NT2/D1 (cell line): ENCODE measurements at places on chromosomes 16 and 17.

GRCh38 chr17:29588562-29589411 is 661 bp downstream of the GIT1 start:
- no peak for DNase-seq

DNA sequence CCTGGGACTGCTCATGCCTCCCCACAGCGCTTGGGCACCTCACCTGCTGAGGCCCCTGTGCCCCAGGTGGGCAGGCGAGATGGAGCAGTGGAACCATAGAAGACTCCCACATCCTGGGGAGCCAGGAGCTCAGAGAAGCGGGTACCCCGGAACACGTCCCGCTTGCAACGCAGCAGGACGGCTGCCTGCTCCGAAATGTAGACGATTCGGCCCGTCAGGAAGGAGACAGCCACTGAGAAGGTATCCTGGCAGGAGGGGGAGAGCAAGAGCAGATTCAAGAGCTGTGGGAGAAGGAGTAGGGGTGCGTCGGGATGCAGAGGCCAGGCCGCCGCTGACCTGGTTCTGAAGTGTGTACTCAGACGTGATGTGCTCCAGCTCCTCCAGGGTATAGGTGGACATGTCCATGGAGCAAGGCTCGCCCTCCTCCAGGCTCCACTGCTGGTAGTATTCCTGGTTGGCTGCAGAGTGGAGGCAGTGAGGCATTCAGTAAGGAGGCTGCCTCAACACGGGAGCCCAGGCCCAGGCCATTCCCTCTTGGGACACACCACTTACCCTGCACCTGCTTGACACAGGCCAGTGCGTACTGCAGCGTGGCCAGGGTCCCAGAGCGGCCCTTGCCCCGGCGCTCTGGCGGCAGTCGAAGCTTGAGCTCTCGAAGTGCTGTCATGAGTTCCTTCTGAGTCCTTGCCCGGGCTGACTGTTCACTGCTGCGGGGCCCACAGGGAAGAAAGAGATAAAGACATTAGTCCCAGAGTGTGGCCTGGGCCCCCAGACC is 2.6 kb downstream of the PER1 start:
- no peak for DNase-seq

DNA sequence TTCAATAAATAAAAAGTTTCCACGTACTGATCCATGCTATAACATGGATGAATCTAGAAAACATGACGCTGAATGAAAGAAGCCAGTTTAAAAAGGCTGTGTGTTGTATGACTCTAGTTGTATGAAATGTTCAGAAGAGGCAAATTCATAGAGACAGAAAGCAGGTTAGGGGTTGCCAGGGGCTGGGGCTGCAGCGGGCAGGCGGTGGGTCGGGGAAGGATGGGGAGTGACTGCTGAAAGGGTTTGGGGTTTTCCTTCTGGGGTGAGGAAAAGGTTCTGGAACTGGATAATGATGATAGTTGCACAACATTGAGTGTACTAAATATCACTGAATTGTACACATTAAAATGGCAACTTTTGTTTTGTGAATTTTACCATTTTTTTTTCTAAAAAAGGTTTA is 36.3 kb downstream of the NOL11 start:
- no peak for DNase-seq

DNA sequence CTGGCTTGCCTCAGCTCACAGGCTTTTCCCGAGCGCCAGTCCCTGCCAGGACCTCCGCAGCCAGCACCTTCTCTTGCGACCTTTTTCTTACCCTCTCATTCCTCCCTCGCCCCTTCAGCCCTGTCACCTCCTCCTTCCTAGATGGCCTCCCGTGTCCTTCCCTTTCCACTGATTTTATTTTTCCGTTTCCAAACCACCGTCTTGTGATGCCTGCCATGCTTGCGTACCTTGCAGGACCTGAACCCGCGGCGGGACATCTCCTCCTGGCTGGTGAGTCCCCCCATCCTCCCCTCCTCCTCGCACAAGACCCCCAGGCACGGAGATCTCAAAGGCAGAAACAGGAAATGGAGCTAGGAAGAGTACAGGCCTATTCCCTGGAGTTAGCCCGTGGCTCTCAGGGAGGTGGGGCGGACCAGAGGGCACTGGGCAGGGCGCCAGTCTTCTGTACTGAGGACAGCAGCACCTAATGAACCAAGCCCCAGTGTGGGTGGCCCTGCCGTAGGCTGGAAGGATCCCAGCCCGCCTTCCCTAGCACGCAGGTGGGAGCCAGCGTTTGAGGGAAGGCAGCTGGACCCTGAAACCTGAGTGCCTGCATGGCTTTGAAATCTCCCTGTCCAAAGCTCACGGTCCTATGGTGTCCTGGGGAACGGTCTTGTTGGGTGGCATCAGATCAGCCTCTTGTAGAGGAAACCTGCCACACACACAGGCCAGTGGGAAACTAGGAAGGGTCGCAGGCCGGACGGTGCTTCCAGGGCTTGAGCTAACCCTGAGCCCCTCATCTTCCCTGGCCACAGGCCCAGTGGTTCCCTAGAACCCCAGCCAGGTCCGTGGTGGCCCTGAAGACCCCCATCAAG is 612 bp downstream of the CISD3 start:
- no peak for DNase-seq

GRCh38 chr16:77111056-77111565 is 79.9 kb upstream of the MON1B start:
- DNase-seq, result no peak
